ENCODE measurements at places on chromosomes 11 and 22.

- DNase-seq = no peak
Observed at GRCh38 chr11:9112075-9112474, 20.7 kb upstream of the SCUBE2 start.

- DNase-seq = peak; percentile 38
Observed at GRCh38 chr11:66371627-66372415, at the start of gene SLC29A2. TSS of gene SLC29A2 (minus strand) at chr11:66371760. CDS start at chr11:66371591, 169 bp downstream.

DNA sequence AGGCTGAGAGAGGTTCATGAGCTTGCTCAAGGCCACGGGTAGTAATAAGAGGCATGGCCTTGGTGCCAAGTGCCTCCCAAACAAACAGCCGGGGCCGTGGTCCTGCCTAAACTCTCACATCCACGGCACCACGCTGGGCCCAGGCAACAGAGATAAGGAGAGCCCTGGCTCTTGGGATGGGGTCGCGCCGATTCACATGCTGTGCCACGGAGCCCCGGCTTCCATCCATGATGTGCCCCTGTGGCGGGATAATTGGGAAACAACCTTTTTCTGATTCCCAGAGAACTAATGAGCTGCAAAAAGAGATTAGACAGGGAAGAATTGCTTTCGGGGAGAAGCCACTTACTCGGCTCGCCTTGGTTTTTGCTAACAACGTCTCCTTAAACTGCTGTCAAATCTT lies 22.0 kb downstream of the TP53AIP1 start:
- no peak for DNase-seq

DNA sequence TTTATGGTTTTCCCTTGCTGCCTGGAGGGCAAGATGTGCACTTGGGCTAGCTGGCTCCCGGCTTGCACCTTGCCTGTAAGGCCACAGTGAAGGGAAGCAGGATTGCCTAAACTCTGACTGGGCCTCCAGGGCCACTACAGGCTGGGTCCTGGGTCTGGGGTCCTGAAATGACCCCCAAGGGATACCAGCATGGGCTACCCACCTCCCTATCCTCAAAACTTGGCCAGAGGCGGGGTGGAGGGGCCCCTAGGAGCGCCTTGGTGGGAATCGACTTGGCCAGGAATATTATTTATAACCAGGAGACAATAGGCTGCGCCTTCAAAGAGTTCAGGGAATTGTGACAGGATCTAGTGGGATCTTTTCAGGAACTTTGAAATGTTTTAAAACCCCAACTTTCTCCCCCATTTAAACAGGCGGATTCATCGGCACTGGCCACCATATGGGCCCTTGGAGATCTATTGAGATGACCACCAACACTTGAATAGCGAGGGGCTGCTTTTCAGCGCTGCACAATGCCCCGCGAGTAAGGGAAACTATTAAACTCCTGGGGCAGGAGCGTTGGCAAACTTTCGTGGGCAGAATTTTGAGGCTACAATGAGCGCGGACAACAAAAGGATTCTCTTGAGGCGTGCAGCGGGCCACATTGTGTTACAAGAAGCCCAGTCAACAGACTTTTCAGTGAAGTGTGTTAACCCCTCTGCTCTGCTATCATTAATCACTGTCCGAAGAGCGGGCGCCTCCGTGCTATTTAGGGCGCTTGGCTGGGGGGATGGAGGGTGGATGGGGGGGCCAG lies 15.2 kb downstream of the PAX6 start:
- DNase-seq = no peak

DNA sequence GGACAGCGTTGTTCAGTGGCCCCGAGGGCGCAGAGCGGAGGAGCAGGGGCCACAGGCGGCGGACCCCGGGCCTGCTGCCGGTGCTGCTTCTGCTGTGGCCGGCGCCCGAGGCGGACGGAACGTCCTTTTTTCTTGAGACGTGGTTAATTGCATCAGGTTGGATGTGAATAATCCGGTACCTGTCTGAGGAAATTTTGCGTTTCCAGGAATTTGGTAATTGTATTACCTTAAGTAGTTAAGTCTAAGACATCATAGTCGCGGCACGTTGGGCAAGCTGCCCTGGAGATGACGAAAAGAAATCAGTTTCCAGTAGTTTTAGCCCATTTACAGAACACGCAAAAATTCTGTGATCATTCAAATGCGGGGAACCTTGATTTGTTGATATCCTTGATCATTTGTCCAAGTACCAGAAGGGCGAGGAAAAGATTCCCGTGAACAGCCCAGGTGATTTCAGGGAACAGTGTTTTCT lies 789 bp downstream of the SPECC1L start:
- DNase-seq = no peak

- DNase-seq = no peak
Observed at GRCh38 chr11:44377914-44378321, 68.0 kb upstream of the ALX4 start.

DNA sequence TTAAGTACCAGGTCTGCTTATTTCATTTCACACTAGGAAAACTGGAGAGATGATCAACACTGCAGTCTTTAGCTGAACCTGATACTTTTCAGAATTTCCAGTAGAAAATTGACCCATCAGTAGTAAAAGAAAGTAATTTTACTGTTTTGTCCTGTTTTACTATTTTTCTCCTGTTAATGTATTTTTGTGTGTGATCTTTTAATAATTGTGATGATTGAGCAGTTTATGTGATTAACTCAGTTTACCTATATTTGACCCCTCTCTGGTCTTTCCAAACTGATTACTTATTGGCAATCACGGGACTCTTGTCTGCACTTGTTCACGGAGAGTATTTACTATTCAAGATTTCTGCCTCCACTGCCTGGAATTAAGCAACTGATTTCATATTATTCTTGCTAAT lies 546 bp upstream of the CYP2R1 start:
- no peak for DNase-seq

DNA sequence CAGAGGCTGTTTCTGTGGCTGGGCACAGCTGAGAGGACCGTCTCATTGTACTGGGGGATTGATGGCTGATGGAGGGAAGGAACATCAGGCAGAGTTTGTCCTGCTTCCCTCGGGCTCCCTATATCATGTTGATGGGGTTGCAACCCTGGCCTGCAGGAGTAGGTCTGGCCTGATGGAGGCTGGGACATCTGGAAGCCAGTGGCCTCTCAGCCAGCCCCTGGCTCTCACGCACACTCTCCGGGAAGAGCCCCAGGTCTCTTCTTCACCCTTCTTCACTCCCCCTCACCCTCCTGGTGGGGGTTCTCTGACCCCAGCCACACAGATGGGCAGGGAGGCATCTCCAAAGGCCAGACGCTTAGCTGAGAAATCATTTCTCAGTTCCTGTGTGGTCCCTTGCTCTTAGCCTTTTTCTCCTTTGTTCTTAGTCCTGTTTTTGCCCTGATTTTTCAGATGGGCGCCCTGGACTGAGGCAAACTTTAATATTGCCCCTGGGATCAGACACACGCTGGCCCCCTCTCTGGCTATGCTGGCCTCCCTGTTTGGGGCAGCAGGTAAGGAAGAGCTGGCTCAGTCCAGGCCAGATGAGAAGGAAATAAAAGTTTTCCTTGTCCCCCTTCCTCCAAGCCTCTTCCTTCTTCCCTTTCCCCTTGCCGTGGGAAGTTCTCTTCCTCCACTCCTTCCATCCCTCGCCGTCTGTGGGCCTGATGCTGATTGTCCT lies 13.9 kb upstream of the ANO1 start:
- DNase-seq = no peak

DNA sequence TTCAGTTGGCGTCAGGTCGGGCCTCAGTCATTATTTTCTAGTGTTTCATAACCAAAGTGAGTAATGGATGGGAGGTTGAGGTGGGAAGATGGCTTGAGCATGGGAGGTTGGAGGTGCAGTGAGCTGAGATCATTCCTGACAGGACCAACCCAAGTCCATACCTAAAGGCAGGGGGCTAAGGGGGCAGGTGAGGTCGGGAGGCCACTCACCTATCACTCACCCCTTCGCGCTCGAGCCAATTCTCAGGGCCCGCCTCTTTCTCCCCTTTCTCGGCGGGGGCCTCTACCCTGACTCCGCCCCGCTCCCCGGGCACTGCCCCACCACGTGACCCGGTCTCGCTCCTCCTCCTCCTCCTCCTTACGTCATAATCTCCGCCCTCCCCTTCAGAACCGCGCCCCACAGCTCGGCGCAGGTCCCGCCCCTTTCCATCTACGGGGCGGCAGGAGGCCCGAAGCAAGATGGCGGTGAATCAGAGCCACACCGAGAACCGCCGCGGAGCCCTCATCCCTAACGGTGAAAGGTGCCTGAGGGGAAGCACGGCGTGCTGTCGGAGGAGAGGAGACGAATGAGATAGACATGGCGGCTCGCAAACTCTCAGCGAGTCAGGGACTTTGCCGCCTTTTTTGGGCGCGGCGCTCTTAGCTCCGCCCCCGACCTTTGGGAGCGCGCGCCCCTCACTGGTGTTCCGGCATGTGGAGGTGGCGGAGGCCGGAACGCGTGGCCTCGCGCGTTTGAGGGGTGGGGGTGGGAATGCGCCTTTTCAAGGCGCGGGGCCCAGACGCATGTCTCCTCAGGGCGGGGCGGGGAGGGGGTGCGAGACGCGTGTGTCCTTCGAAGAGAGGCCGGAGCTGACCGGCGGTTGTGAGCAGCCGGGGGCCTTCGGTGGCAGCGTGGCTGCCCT lies at the start of gene WBP2NL:
Gene WBP2NL (plus strand): TSS at position 428 of the 901 bp plus-strand sequence. CDS start 31 bp downstream, at position 459.
- no peak for DNase-seq

GRCh38 chr22:19892925-19893324 lies 38.3 kb upstream of the GNB1L start:
- DNase-seq = no peak

DNA sequence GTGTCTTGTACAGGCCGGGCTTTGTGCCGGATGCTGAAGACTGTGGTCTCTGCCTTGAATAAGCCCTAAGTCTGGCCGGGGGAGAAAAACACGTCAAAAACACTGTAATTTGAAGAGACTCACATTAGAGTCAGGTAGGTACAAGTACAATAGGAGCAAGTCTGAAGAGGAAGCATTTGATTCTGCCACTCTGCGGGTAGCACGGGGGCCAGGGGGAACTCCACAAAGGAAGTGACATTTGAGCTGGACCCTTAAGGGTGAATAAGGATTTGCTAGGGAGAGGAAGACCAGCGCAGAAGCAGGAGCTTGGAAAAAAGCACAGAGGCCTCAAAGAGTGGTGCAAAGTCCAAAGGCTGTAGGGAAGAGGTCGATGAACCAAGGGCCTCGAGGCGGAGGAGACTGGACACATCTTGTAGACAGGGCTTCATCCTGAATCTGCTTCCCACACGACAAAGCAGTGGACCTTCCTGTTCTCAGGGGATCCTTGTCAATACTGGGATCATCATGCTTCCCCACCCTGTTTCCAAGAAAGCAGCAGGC lies 38.7 kb downstream of the BUD13 start:
- no peak for DNase-seq

- DNase-seq = peak; percentile 25
Observed at GRCh38 chr22:44380756-44381486, 68.2 kb upstream of the SHISAL1 start.

GRCh38 chr11:38143852-38144251 lies 1545.8 kb upstream of the RAG2 start:
- no peak for DNase-seq

DNA sequence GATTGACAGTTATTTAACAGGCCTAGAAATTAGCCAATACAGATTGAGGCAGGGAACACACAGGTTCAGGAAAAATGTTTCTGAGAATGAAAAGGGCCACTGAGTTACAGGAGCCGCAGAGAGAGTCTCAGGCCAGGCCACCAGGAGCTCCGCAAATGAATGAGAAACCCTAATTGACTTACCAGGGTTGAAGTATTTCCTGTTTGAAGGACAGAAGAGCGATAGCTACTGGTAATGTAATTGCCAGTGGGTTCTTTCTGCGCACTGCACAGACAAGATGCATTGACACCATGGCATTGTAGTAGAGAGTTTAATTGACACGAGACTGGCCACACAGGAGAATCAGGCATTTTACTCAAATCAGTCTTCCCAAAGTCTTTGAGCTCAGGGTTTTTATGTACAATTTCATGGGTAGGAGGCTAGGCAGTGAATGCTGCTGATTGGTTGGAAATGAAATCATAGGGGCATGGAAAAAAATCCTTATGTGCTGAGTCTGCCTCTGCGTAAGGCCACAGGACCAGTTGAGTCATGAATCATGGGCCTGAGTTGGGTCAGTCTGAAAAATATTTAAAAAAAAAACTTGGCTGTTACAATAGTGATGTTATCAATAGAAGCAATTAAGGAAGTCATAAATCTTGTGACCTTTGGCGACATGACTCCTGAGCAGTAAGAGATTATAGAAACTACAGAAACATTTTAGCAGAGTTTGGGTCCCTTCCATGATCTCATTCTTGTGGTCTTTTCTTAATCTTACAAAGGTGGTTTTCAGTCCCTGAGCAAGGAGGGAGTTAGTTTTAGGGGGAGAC lies 203.8 kb downstream of the CASP12 start:
- no peak for DNase-seq

GRCh38 chr22:20494978-20495860 lies at the start of gene KLHL22:
TSS of gene KLHL22 (minus strand) at chr22:20495795. CDS start at chr22:20489211, 6,584 bp downstream.
- DNase-seq = no peak

- no peak for DNase-seq
Observed at GRCh38 chr22:35918456-35918855, 110.2 kb downstream of the RBFOX2 start.

GRCh38 chr11:128422576-128423370 lies 164.6 kb downstream of the ETS1 start:
- no peak for DNase-seq

- DNase-seq = no peak
Observed at GRCh38 chr11:58905721-58906547, 33.4 kb upstream of the GLYATL1 start.

DNA sequence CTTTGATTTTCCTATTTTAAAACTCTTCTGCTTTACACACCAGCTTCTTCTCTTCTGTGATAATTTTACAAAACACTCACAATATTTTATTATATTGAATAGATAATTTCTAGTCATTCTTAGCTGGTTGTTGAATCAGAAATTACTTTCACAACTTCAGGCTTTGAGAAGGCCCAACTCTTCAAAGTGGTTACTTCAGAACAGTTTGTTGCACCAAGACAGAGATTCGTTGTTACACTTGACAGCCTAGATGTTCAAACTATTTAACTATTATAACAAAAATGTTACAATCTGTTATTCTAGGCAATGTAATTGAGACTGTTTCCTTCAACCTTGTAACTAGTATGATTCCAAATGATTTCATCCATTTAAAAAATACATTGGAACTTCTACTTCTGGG lies 333.2 kb upstream of the CHORDC1 start:
- DNase-seq = no peak

DNA sequence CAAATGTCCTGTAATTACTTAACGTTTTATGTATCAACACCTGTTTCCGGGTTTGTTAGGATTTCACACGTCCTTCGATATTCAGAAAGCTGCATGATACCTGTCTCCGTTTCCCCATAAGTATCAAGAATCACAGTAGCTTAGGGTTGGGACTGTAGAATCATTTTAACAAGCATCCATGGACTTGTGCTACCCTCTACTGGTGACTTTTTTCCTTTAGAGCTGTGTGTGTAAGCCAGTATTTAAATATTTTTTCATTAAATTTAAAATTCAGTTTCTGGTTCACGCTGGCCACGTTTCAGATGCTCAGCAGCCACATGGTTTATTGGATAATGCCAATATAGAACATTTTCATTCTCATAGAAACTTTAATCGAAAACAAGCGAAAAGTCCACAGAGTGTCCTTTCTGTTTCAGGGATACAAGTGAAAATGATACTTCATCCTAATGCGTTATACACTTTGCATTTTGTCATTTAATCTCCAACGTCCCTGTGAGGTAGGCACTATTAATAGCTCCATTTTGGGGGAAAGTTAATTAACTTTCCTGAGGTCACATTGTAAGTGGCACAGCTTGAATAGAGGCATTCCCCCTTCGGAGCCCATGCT lies 61.5 kb upstream of the SLC25A18 start:
- peak; percentile 66 for DNase-seq

Measured in NCI-H1694 (cell line).